Mammary epithelial cell (primary cell): ENCODE measurements at places on chromosomes 1 and 21. TPM values are rescaled to one million over a fixed set of nuclear protein-coding genes. Genes with fewer than 3 reads are reported as not detected.

SPRR2G gene
- polyA plus RNA-seq: not detected

SLC2A5 gene
- polyA plus RNA-seq: 0.19 TPM

- no peak for DNase-seq
Observed at GRCh38 chr21:40901691-40902090, 54.7 kb upstream of the DSCAM start.

DNA sequence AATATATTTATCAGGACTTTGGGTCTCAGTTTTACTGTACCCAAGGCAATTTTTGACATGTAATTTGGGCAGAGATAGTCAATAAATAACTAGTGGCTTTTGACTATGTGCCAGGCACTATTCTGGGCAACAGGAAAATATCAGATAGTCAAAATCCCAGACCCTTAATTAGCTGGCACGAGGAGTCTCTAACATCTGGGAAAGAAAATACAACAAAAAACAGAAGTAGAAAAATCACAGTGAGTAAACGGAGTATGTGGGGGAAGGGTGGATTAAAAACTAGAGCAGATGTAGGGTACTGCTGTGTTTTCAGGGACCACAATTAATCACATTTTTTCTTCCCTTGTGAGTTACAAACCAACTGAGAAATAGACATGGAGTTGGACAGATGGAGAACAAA, 217.8 kb downstream of the NCAM2 start:
- no peak for DNase-seq

DNA sequence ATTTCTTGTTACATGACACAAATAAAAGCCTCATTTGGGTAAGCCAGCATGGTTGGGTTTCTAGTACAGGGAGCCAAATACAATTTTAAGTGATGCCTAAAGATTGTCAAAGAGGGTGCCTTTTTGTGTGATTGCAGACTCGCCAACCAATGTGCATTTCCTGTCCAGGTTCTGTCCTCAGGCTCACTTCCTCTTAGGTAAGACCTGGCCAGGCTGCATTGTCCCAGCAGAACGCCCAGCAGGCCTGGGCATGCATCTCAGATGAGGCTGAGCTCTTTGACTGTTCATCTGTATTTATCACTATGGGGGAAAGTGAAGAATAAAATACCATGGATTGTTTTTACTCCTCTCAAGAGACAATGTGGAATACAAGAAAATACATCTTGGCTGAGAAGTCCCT, 49.7 kb downstream of the KCNC4 start:
- peak; percentile 75 for DNase-seq

DNA sequence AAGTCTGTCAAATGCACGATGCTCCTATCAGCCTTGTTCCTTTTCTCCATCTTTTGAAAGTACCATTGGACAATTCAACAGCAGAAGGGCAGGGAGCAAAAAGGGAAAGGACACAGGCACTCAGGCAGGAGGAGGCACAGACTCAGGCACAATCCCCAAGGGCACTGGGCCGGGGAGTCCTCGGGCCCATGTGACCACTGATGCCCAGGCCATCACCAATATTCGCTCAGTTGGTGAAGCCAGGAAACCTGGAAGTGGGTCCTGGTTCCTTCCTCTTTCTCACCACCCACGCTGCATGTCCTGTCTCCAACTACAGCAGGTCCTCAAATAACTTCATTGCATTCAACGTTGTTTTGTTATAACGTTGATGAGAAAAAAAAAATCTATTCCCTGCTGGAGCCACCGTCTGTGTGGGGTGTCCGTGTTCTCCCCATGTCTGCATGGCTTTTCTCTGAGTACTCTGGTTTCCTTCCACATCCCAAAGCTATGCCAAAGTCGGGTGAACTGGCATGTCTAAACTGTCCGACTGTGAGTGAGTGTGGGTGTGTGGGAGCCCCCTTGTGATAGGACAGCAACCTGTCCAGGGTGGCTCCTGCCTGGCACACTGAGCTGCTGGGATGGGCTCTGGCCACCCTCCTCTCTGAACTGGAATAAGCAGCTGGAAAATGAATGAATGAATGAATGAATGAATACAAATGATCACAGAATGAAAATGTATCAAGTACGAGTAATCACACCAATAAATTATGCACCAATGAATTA, 12.5 kb downstream of the NID1 start:
- no peak for DNase-seq

RAB25 gene
- 131 TPM for polyA plus RNA-seq

SRGAP2 gene
- polyA plus RNA-seq: 7.1 TPM

TEX38 gene
- not detected for polyA plus RNA-seq

GRCh38 chr1:225919906-225920305, 4.1 kb downstream of the PYCR2 start:
- DNase-seq: peak; percentile 83

- no peak for DNase-seq
Observed at GRCh38 chr1:28782011-28782410, 30.0 kb upstream of the OPRD1 start.

NES gene
- polyA plus RNA-seq: 0.06 TPM

DNA sequence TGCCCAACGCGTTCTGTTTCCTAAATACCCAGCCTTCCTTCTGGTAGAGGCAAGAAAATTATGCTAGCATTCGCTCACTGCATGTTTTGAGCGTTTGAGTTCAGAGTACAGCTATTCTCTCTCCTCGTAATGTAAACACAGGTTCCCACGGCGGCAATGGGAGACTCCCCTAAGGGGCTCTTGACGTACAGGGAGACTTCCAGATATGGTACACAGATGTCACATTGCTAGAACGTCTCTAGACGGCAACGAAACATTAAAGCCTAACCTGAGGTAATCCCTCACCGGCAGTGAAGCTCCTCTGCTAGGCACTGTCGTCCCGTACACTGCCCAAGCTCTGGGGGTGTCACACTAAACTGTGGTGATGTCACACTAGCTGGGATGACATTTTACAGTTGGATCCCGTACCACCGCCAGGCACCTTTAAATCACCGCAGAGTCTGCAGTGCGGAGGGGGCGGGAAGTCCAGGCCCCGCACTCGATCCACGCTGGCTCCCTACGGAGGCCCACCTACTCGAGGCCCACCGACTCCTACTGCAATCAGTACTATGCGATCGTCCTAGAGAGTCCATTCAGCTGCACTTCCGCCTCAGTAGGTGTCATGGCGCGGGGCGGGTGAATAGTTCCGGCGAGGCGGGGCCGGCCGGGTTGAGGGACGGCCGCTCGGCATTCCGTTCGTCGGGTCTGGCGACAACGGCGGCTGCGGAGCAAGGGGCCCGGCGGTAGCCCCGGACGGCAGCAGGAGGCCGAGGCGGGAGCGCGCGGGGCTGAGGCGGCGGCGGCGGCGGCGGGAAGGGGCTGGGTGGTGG, at the start of gene HIPK1:
HIPK1 (plus strand) TSS at position 384 of the 809 bp plus-strand sequence.
- DNase-seq: peak; percentile 86

ST6GALNAC5 gene
- 6.3 TPM for polyA plus RNA-seq

- no peak for DNase-seq
Observed at GRCh38 chr21:34604556-34604955, 10.4 kb downstream of the RCAN1 start.

- DNase-seq: peak; percentile 20
Observed at GRCh38 chr1:94611681-94612475, 70.3 kb upstream of the F3 start.
